ENCODE measurements at places on chromosomes 11 and 22.

DNA sequence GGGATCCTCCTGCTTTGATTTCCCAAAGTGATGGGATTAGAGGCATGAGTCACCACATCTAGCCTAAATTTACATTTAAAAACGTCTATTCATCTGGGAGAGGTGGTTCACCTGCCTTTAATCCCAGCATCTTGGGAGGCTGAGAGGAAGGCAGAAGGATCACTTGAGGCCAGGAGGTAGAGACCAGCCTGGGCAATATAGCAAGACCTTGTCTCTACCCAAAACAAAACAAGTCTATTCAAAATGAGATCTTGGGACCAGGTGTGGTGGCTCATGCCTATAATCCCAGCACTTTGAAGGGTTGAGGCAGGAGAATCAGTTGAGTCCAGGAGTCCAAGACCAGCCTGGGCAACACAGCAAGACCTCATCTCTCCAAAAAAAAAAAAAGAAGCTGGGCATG lies 4.9 kb upstream of the UBASH3B start:
- DNase-seq: no peak

GRCh38 chr11:66800720-66801428 lies 42.4 kb upstream of the RCE1 start:
- DNase-seq: no peak

DNA sequence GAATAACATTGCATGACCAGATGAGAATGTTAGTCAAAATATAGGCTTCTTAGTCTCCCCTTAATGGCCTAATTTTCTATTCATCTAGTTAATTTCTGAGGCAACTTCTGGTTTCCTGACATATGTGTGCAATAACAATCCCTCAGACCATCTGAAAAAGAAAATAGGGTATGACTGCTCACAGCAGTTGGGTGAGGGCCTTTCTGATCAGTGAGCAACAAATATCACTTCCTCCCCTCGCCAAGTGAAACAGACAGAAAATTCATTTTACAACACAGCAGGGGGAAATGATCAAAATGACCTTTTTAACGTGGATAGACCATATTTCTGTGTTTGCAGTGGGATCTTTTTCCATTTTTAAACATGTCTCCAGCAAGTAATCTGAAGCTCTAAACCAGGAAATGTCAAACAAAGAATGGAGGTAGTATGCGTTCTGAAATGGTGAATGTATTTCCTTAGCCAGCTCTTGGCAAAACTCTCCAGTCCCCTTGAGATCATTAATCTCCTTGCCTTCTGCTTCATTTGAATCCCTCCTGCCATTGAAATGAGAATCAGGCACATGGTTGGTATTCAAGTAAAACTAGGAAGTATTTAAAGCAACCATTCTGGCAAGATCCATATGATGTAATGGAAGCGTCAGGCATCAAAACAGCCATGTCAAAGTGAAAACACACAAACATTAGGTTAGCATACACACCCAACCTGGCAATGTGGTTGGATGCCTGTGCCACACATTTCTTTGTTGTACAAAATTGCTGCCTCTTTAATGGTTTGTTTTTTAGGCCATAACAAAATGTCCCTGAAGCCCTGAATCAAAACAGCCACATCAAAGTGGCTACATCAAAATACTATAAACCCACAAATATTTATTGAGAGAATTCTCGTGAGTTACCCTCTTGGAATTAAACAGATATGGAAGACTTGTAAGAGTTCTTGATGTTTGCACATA lies 100.1 kb downstream of the SLC1A2 start:
- DNase-seq: no peak

DNA sequence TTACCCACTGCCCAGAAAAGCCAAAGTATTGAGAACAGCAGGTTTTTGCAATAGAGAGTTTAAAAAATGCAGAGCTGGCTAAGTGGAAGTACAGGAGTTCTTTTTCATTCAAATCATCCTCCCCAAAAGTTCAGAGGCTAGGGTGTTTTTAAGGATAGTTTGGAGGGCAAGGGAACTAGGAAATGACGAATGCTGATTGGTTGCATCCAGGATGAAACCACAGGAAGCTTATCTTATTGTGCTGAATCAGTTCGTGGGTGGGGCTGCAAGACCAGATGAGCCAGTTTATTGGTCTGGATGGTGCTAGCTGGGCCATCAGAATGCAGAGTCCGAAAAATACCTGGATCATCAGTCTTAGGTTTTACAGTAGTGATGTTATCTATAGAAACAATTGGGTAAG lies 1427.1 kb downstream of the LRRC4C start:
- DNase-seq: no peak

GRCh38 chr11:118607401-118608359 lies at the start of gene PHLDB1:
PHLDB1 (plus strand) TSS chr11:118607615; CDS start chr11:118613837, 6,222 bp downstream.
- DNase-seq: peak; percentile 87

- DNase-seq: no peak
Measured at GRCh38 chr11:2869561-2870427, 15.8 kb downstream of the CDKN1C start.
